ENCODE measurements at places on chromosomes 6 and 20.

GRCh38 chr6:5142915-5143314 is 57.8 kb downstream of the PPP1R3G start:
- no peak for DNase-seq

- DNase-seq: no peak
Observed at GRCh38 chr6:39927159-39927558, 7.1 kb downstream of the MOCS1 start.

- no peak for DNase-seq
Observed at GRCh38 chr6:24428615-24429014, 25.9 kb downstream of the MRS2 start.

- no peak for DNase-seq
Observed at GRCh38 chr6:100897671-100898070, 16.5 kb upstream of the ASCC3 start.

DNA sequence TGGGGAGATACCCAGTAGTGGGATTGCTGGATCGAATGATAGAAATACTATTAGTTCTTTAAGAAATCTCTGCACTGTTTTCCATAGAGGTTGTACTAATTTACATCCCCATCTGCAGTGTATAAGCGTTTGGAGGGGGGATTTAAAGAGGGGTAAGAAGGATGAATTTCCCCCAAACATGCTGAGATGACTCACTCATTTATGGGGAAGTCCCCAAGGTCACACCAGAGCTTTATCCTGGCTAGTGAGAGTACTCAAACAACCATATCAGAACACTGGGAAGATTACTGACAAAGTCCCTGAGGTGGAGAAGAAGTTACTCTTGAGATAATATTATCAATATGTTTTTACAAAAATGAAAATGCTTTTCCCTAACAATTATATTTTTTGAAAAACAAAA is 44.0 kb downstream of the ROS1 start:
- DNase-seq: no peak

GRCh38 chr6:83948851-83949250 is 84.7 kb upstream of the MRAP2 start:
- DNase-seq: no peak

GRCh38 chr6:54971825-54972224 is 125.3 kb downstream of the FAM83B start:
- DNase-seq: no peak

All from activated gamma-delta T cell treated with anti-CD3 and anti-CD28 coated beads, Interleukin-2, amount 50 U/mL, for 16 hours (primary cell).